Activated CD4-positive, CD25-positive, alpha-beta regulatory T cell treated with anti-CD3 and anti-CD28 coated beads, Interleukin-2, amount 50 U/mL, for 72 hours (primary cell): ENCODE measurements at places on chromosomes 12 and 14.

GRCh38 chr14:29896354-29896821 lies 31.3 kb downstream of the PRKD1 start:
- DNase-seq, result no peak

GRCh38 chr12:47111392-47111778 lies 31.6 kb upstream of the AMIGO2 start:
- DNase-seq, result no peak

DNA sequence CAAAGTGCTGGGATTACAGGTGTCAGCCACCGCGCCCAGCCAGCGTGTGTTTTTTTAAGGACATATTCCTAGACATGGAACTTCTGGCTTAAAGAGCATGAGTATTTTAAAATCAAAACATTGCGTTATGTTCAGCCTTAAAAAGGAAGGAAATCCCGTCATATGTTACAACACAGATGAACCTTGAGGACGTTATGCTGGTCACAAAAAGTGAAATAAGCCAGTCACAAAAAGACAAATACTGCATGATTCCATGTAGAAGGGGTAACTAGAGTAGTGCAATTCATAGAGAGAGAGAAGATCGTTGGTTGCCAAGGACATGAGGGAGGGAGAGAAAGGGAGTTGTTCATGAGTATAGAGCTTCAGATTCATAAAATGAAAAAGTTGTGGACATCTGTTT lies 53.9 kb downstream of the ACACB start:
- DNase-seq, result no peak

- no peak for DNase-seq
These were observed 49.0 kb downstream of the BORCS5 start for GRCh38 chr12:12405882-12406281.

GRCh38 chr14:47328376-47328775 lies 347.0 kb downstream of the MDGA2 start:
- DNase-seq, result no peak

DNA sequence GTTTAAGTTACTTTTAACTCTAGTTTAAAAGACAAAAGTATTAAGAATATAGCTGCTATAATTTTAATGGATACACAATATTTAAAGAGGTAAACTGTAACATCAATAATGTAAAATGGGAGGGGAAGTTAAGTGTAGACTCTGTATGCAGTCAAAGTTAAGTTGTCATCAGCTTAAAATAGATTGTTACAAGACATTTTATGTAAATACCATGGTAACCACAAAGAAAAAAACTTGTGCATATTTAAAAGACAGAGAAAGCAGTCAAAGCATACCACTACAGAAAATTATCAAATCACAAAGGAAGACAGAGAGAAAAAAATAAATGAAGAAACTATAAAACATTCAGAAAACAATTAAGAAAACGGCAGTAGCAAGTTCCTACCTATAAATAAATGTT lies 73.3 kb downstream of the CEP128 start:
- no peak for DNase-seq

GRCh38 chr12:47360771-47361388 lies 281.1 kb upstream of the AMIGO2 start:
- no peak for DNase-seq

DNA sequence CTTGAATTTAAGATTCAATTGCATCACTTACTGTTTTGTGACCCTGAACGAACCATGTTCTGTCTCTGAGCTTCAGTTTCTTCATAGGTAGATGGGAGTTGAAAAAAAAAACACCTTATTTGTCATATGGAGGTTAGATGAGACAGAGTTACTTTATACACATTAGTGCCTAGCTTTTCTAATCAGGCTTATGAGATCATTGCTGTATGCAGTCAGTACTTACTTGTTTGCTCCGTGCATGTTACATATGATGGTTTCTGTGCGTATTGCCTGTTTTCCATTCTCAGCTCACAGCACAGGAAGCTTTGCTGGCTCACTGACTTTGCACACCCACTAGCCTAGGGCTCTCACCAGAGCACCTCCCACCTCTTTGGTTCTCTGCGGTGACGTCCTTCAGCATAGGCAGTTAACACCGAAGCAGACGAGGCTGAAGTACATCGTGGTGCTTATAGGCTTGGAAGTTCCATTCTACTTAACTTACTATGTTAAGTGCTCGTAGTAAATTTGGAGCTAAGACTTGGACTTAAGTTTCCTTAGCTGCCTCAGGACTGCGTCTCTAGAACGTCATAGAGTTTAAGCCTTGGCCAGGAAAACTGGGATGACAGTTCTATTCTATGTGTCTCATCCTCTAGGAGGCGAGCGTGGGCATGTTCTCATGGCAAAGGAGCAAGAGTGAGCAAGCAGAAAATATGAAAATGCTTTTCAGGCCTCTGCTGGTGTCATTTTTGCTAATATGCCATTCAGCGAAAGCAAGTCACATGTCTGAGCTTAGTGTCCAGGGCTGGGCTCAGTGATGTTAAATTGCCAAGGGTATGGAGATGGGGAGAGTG lies 57.3 kb downstream of the NRXN3 start:
- no peak for DNase-seq

DNA sequence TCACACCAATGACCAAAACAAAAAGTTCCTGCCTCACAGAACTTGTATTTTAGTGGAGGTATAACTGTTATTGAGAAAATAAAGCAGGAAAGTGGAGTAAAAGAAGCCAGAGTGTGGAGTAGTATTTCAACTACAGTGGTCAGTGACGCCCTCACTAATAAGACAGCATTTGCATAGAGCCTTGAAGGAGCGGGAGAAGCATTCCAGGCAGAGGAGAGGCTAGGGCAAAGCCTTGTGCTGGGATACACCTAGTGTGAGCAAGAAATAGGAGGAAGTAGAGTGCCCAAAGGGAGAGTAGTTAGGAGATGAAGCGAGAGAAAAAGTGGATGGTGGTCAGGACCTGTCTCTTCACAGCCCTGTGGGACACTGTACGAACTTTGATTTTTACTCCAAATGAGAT lies 107.8 kb downstream of the CRACR2A start:
- DNase-seq, result no peak

DNA sequence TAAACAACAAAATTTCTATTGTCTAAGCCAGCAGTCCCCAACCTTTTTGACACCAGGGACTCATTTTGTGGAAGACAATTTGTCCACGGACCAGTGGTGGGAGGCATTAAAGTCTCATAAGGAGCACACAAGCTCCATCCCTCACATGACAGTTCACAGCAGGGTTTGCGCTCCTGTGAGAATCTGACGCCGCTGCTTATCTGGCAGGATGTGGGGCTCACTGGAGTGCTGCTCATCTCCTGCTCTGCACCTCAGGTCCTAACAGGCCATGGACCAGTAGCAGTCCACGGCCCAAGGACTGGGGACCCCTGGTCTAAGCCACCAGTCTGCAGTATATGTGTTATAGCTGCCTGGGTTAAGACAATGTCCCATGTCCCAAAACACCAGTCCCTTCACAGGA lies 27.2 kb downstream of the VCPKMT start:
- DNase-seq, result no peak

GRCh38 chr14:72141084-72141483 lies 208.9 kb downstream of the RGS6 start:
- DNase-seq, result no peak

- DNase-seq, result no peak
These were observed 6.6 kb downstream of the BEGAIN start for GRCh38 chr14:100580316-100581227.

DNA sequence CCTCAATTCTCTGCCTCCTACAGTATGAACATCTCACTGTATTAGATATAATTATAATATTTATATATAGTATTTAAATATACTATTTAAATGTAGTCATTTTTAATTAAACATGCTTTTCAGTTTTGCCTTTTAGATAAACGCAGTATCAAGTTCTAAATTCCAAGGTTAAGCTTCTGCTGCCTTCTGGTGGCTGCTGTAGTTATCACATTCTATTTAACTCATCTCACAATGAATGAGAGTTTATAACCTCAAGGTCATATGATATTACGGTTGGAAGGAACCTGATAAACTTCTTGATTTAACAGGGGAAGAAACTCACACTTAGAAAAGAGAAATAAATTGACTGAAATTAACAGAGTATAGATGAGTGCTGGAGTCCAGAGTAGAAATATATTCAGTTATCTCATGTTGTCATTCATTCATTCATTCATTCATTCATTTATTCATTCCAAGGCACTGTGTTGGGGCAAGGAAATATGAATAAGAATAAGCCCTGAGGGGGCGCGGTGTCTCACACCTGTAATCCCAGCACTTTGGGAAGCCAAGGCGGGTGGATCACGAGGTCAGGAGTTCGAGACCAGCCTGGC lies 31.9 kb downstream of the GUCY2C start:
- DNase-seq, result no peak
